GM12865 (cell line): ENCODE measurements at places on chromosomes 16 and 17.
A peak's percentile ranks its signal among the peaks of the same experiment; 100 is the strongest.

- DNase-seq: peak; percentile 52
These were observed 702 bp downstream of the TENT4B start for GRCh38 chr16:50153596-50154419.

- no peak for DNase-seq
These were observed 36.4 kb upstream of the CDC42EP4 start for GRCh38 chr17:73348018-73348828.

GRCh38 chr16:79272141-79272577 is 328.4 kb downstream of the MAF start:
- DNase-seq: peak; percentile 63

- DNase-seq: no peak
These were observed 1.7 kb downstream of the CDT1 start for GRCh38 chr16:88805340-88805715.

DNA sequence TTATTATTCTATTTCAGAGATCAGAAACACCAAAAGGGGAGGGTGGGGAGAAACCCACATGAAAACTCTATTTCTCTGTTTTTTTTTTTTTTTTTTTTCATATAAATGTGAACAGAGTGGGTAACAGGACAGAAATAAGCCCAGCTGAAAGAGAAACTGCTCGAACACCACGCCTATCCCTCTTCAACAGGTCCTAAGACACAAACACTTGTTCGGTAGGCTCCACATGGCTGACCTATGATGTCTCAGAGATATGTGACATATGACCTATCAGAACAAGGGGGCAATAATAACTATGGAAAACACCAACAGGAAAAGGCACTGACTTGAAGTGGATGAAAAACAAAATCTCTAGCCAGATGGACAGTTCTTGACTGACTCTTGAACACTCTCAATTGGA is 44.8 kb downstream of the PARN start:
- no peak for DNase-seq

DNA sequence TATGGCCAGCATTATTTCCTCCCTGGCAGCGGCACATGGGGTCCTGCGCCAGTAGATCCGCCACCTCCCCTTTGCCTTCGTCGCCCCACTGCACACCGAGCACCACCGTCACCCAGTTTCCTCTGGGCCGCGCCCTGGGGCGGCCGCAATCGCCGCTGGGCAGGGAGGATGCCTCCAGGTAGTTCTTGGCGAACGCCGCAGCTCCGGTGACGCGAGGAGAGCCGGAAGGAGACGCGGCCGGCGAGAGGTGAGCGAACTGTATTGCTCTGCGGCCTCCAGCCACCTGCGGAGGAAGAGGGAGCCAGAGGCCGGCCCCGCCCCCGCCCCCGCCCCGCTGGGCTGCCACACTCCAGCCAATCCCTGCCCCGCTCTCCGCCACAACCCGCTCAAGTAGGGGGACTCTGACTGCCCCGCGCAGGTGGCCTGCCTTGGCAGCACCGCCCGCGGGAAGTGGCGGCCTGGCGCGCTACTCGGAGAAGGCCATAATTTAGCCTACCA is 11.8 kb upstream of the SLFN13 start:
- DNase-seq: peak; percentile 87

DNA sequence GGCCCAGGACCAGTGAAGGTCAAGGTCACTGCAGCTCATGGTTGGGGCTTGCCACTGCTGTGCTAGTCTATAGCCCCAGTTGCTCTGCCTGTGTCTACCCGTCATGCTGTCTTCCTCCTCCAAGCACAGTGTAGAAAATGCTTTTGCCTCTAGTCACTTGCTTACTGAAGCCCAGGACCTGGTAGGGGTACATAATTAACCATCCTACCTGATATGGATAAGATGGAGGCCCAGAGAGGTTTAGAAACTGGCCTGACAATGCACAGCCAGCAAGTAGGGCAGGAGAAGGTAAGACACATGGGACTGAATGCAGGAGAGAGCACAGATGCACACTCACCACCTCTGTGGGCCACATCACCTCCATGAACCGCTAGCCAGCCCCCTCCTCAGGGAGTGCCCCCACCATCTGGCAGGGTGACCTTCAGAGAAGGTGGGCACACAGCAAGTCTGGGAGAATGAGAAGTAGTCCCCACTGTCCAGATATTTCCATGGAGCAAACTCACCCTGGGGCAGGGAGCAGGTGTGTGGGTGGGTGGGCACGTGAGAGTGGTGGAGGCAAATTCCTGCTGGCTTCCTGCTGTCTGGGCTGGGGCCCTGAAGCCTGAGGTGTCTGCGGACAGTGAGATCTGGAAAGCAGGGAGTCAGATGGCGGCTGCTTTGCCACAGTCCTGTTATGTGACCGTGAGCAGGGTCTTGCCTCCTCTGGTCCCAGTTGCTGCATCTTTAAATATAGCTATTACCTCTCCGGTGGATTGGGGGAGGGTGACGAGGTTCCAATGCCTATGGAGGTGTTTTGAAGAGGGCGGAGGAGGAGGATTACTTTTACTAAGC is 1.0 kb downstream of the CX3CL1 start:
- DNase-seq: no peak

DNA sequence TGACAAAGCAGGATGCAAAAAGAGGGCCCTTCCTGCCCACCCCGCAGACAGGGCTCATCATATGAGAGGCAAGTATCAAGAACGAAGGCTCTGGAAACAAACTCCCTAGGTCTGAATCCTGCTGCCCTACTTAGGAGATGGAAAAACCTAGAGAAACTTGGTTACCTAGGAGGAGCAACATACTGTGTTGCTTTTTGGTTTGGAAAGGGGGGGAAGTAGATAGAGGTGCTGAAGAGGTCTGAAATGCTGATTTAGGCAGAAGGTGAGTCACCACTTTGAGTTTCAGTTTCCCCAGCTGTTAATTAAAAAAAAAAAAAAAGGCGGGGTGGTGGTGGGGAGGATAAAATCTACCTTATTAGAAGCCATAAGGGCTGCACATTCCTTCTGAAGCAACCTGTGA is 1.5 kb downstream of the N4BP1 start:
- DNase-seq: peak; percentile 81

DNA sequence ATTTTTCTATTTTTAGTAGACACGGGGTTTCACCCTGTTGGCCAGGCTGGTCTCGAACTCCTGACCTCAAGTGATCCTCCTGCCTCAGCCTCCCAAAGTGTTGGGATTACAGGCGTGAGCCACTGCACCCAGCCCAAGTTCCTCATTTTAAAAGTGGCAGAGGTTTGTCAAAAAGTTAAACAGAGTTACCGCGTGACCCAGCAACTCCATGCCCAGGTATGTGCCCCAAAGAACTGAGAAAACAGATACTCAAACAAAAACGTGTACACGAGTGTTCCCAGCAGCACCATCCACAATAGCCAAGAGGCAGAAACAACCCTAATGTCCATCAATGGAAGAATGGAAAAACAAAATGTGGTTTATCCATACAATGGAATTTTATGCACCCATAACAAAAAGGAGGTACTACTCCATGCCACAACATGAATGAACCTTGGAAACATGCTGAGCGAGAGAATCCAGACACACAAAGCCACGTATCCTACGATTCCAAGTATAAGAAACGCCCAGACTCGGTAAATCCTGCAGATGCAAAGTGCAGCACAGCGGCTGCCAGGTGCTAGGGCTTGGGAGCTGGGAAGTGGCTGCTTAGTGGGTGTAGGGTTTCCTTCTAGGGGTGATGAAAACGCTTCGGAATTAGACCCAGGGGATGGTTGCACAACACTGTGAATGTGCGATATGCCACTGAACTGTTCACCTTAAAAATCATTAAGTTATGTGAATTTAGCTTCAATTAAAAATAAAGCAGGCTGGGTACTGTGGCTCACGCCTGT is 24.8 kb downstream of the ADCY9 start:
- DNase-seq: no peak

- no peak for DNase-seq
These were observed 1.7 kb upstream of the DVL2 start for GRCh38 chr17:7235693-7236665.

DNA sequence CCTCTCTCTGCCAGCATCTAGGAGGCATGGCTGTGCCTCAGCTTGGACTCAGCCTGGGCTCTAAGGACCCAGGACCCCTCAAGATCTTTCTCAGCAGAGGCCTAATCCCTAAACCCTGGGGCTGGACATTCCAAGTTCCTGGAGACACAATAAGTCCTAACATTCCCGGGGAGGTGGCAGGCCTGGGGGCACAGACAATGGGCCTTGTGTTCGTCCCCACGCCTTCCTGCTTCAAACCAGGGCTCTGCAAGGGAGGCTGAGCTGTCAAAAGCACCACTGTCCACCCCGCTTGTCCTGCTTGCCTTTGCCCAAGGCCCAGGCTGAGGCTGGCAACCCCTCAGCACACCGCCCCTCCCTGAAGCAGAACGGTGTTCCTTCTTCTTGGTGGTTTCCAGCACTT is 13.7 kb downstream of the SDK2 start:
- no peak for DNase-seq

DNA sequence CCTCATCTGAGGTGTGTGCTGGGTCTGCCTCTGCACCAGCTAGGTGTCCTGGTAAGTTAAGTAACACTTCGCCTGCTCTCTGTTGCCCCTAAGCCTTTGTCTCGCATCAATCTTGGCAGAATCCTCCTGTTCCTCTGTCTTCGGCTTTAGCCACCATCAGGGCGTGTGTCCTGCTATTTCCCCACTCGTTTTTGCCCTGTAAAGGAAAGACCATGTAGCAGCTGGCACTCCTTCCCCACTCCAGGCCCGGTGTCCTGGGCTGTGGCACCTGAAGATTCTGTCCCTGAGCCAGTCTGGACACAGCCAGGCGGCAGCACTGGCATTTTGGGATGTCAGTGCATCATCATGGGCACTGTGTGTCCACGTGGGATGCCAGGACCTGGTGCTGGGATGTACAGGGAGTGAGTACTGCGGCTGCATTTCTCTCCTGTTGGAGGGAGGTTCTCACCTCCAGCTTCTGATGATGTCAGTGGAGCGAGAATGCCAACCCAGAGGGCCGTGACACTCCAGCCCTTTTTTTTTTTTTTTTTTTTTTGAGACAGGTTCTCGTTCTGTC is 26.2 kb upstream of the FOXK2 start:
- no peak for DNase-seq

DNA sequence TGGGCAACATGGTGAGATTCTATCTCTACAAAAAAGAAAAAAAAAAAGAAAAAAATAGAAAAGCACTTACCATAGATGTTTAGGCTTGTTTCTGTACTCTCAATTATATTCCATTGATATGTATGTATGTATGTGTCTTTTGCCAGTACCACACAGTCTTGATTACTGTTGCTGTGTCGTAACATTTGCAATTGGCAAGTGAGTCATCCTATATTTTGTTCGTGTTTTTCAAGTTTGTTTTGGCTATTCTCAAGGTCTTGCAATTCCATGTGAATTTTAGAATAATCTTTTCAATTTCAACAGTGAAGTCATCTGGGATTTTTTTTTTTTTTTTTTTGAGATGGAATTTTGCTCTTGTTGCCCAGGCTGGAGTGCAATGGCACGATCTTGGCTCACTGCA is 19.3 kb downstream of the SPECC1 start:
- DNase-seq: no peak

DNA sequence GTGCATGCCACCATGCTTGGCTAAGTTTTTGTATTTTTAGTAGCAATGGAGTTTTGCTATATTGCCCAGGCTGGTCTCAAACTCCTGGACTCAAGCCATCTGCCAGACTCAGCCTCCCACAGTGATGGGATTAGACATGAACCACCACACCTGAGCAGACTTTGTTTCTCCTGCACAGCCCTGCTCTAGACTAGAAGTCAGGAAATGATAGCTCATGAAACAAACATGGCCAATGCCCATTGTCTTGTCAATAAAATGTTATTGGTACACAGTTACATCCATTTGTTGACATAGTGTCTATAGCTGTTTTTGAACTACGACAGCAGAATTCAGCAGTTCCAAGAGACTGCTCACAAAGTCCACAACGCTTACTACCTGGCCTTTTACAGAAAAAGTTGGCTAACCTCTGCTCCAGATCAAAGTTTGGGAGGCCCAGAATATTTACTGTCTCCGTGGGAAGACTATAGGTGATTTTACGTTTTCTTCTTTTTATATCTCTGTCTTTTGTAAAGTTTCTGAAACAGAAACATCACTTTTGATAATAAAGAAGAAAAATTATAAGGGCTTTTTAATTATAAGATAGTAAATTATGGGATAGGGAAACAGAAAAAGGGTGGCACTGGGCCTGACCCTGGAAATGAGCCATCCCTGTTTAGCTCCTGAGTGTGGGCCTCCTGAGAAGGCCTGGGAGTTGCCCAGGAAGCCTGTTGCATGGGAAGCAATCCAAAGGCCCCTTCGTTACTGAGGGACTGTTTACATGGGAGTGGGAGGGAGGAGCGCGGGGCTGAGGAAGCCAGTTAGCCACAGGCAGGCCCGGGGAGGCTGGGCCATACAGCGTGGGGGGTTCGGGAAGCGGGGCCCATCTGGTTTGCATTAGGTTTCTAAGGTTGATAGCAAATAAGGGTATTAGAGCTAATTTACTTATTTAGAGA is 201.5 kb downstream of the IRF8 start:
- no peak for DNase-seq

DNA sequence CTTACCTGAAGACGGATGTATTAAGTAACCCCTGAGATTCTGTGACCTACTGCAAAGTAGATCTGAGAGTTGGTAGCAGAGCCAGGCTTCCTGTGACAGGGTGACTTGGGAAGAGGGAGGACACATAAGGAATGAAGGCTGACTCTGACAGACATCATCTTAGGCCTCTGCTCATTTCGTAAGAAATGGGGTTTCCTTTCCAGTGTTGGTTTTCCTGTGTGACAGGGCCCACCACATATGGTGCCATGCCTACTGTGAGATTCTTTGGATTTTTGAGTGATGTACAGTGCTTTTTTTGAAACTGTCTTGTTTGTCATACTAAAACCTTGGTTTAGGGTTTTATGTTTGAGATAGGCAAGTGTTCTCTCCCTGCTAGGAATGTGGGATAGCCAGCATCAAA is 12.7 kb downstream of the LIG3 start:
- DNase-seq: no peak

DNA sequence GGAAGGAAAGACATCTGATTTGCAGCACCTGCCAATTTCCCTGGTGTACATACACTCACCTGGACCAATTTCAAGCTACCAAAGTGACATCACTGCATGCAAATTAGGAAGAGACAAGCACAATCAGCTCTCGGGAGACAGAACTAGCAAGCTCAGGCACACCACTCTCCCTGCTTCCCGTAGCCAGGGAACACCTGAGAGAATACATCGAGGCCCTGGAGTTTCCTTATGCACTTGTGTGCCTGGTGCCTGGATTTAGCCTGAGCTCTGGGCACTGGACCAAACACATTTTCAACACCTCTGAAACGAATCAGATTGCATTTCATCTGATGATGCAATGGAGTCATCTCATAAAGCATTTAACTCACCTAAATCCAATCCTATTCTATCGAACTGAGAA is 110.5 kb downstream of the HS3ST2 start:
- DNase-seq: no peak

- no peak for DNase-seq
These were observed 227.5 kb upstream of the ZFHX3 start for GRCh38 chr16:73275448-73275847.

GRCh38 chr16:73170612-73171038 is 122.7 kb upstream of the ZFHX3 start:
- no peak for DNase-seq

GRCh38 chr17:7403727-7403976 is 245 bp downstream of the TMEM256 start:
- no peak for DNase-seq

- DNase-seq: no peak
These were observed 13.1 kb upstream of the BCAR1 start for GRCh38 chr16:75264457-75264998.

GRCh38 chr16:3020247-3020603 is at the start of gene TNFRSF12A:
TNFRSF12A (plus strand) TSS chr16:3020368; CDS start chr16:3020398, 30 bp downstream.
- peak; percentile 81 for DNase-seq
